ENCODE measurements at places on chromosomes 12 and 14.
A peak's percentile ranks its signal among the peaks of the same experiment; 100 is the strongest.

- no peak for DNase-seq
Observed at GRCh38 chr12:6548966-6549683, 6.7 kb downstream of the IFFO1 start.

GRCh38 chr14:102373110-102373509, 10.4 kb downstream of the TECPR2 start:
- no peak for DNase-seq

- DNase-seq: peak; percentile 74
Observed at GRCh38 chr14:31968956-31969698, 108.0 kb upstream of the ARHGAP5 start.

GRCh38 chr14:66944872-66945271, 244.4 kb upstream of the GARIN2 start:
- DNase-seq: peak; percentile 3

GRCh38 chr14:94593376-94593748, 12.1 kb downstream of the SERPINA5 start:
- no peak for DNase-seq

- DNase-seq: no peak
Observed at GRCh38 chr14:22865424-22866405, 5.8 kb upstream of the LRP10 start.

DNA sequence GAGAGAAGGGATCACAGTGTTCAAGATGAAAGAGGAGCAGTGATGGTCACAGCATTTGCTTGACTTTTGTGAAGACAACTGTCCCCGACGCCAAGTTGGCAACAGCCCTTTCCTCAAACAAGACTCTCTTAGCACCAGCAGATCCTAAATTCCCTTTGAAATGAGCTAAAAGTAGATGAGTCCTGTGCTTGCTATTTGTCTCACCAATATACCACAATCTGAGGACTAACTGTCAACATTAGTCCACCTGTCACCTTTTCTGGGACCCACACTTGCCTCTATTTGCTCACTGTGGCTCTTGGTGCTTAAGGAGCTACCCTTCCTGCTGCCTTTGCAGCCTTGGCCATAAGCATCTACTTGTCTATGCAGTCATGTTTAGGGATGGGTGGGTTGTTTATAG, 47.4 kb upstream of the COL2A1 start:
- DNase-seq: no peak

DNA sequence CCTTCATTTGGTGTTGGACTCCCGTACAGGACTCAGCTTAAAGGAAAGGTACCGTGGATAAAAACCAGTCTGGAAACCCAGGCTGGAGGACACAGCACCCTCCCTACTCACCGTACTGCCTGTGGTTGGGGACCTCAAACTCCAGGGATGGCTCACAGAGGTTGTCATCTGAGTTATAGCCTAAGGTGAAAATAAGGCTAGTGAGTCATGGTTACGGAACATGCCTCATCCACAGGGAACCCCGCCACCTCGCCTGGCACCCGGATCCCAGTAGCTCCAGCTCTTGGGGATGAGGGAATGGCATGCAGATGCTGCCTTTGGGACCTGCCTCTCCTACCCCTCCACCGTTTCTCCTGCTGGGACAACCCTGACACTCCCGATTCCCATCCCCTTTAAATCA, 36.8 kb upstream of the GPR68 start:
- no peak for DNase-seq

GRCh38 chr12:59316938-59317337, 278.9 kb upstream of the SLC16A7 start:
- DNase-seq: no peak

DNA sequence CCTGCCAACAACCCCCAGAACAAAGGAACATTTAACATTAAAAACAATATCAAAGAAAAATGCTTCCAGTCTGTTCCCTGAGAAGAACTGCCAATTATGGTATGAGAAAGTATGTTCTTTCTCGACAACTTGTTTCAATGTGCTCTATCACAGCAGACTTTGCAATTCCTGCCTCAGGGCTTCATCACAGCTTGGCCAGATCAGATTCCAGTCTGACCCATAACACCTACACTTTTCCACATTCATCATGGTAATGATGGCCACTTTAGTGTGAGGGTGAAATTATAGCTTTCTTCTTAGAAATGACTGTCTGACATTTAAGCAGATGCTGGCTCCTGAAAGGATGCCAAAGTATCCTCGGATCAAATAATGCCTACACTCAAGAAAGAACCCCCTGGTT, 17.0 kb downstream of the NEK9 start:
- no peak for DNase-seq

DNA sequence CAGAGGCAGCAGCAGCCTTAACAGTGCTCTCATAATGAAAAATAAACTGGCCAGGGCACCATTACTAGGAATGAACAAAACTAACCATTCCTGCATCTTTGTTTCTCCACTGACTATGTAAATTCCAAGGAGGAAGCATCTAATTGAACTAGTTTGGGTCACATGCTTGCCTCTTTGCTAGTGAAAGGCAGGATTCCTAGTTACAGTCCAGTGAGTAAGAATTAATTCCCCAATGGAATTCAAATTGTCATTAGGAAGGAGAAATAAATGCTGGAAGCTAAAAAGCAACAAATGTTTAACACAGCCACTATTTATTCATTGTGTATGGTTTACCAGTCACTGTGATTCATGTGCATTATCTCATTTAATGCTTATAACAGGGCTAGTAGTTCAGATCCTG, 316.0 kb downstream of the CCDC91 start:
- no peak for DNase-seq

DNA sequence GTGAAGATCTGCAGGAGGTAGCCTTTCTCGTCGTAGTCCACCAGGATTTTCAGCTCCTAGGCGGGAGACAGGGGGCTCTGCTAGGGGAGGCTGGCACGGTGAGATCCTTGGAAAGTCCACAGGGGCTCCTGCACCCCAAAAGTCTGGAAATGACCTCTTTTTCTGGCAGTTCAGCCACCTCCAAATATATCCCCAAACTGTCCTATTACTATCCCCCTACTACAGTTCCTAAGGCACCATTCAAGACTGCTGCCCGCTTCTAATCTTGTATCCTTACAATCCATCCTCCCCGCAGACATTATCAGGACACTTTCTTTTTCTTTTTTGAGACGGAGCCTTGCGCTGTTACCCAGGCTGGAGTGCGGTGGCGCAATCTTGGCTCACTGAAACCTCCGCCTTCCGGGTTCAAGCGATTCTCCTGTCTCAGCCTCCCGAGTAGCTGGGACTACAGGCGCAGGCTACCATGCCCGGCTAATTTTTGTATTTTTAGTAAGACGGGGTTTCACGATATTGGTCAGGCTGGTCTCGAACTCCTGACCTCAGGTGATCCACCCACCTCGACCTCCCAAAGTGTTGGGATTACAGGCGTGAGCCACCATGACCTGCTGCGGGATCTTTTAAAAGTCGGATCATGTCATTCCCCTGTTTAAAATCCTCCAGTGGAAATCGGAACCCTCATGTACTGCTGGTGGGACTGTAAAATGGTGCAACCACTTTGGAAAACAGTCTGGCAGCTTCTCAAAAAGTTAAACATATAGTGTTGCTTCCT, 18.5 kb downstream of the HPD start:
- DNase-seq: no peak

GRCh38 chr14:26289891-26290486, 307.8 kb downstream of the NOVA1 start:
- DNase-seq: peak; percentile 36

GRCh38 chr12:69059465-69060457, 126.8 kb upstream of the CPM start:
- no peak for DNase-seq

DNA sequence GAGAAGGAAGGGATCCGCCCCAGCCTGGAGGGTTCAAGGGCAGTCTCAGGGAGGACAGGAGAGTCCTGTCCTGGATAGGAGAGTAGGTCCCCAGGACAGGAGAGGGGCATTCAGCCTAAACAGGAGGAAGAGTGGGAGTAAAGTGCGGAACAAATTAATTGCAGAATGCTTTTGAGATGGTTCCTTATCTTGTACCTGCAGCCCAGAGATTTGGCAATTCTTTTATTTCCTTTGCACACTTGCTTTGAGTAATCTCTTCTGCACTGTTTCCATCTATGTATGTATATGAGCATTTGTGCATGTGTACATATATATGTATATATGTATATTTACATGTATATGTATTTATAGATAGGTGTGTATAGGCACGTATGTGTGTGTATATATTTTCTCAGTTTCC, 22.7 kb downstream of the PLEK2 start:
- DNase-seq: no peak

- peak; percentile 40 for DNase-seq
Observed at GRCh38 chr14:64721391-64721791, 17.2 kb downstream of the PLEKHG3 start.

DNA sequence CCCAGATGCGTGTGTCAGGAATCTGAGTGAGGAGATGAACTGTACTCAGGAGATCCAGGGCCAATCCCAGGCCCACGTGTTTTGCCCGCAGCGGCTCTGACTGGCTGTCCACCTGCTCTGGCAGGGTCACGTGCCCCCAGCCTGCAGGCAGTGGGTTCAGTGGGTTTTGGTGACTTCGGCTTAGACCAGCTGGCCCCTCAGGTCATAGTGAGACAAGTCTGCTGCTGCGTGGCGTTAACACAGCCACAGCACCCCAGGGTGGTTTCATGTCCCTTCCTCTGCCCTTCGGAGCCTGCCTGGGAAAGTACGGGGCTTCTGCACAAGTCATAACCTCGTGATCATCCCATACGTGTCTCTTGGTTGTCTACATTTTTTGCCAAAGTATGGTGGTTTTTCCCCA, 2.6 kb downstream of the FBRSL1 start:
- DNase-seq: no peak

DNA sequence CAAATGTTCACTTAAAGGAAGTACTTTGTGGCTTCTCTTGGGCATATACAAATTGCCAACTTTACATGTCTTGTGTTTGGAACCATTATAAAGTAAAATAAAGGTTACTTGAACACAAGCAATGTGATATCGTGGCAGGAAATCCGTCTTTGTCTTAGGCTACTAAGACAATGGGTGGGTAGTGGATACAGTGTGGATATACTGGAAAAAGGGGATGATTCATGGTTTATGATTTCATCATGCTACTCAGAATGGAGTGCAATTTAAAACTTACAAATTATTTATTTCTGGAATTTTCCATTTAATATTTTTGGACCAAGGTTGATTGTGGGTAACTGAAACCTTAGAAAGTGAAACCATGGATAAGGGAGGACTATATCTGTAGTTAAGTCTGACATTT, 48.4 kb downstream of the MYRFL start:
- DNase-seq: no peak

GRCh38 chr12:26043135-26044006, 81.5 kb downstream of the BHLHE41 start:
- DNase-seq: no peak

GRCh38 chr14:78091361-78091760, 78.8 kb upstream of the NRXN3 start:
- DNase-seq: no peak

DNA sequence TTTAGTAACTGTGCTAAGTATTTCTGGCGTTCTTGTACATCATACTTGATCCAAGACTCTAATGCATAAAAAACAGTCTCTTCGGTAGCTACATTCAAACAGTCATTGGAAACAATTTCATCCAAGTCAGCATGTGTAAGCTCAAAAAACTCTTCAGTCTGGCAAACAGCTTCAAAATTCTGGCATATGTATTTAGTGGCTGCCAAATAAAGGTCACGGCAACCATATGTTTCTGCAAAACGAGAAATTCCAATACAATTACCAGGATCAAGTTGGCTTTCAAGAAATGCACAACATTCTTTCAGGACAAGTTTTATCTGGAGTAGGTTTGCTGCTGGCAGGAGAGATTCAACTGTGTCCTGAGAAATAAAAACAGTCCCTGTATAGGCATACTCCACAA, 16.5 kb downstream of the KLHL28 start:
- DNase-seq: no peak

GRCh38 chr14:94474581-94475031, 1.4 kb downstream of the SERPINA9 start:
- no peak for DNase-seq

- DNase-seq: peak; percentile 64
Observed at GRCh38 chr12:7113389-7113871, 4.4 kb upstream of the C1RL start.

DNA sequence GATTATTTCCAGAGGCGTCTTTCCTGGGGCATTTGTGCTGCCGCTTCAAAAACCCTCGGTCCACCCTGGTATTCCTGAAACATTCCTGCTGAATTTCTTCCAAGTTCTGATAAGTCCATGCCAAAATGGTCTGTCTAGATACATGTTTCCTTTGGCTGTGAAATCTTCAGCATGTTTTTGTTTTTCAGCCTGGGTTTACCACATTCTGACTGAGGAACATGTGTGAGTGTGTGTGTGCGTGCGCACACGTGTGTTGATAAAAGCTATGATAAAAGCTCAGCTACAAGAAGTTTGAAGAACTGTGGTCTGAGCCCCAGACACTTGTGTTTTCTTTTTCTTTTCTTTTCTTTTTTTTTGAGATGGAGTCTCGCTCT, 22.4 kb downstream of the ANKRD9 start:
- no peak for DNase-seq

DNA sequence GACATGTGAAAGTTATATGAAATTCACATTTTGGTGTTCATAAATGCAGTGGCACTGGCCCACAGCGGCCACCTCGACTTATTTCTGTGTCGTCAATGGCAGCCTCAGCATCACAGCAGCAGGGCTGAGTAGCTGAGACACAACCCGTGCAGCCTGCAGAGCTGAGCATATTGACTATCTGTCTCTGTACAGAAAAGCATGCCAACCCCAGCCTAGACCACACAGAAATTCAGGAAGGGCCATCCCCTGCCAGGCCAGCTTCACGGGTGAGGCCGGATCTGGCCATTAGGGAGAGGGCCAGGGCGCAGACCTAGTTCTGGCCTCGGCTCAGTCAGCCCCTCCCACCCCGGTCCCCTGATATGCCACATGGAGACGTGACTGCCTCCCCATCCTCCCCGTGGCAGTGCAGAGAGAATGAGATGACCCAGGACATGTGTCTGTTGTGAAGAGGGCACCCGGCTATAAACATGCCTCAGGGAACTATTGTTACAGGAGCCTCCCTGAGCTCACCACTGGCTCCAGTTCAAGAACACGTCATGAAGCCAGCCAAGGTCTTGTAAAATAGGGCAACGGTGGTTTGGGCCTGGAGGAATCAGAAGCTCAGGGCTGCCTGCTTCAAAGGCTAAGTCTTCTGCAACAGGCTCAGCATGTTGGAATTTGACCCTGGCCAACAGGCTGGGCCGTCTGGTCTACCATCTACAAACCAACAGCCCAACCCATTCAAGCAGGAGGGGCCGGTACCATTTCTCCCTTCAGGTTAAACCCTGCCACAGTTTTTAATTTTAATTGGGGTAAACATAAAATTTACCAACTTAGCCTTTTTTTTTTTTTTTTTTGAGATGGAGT, 25.5 kb downstream of the SCARB1 start:
- peak; percentile 78 for DNase-seq

GRCh38 chr14:93332397-93332852, 411 bp downstream of the BTBD7 start:
- DNase-seq: peak; percentile 66

DNA sequence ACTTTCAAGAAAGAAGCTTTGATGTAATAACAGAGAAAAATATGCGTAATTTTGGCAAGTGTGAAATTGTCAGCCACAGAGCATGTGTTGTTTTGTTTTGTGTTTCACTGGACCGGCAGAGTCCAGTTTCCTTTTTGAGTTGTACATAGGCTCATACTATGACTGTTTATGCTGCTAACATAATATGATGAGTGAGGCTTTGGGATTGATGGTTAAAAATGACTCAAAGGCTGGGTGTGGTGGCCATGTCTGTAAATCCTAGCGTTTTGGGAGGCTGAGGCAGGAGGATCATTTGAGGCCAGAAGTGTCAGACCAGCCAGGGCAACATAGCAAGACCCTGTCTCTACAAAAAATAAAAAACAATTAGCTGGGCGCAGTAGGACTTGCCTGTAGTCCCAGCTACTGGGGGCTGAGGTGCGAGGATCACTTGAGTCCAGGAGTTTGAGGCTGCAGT, 487.9 kb downstream of the PCNX1 start:
- no peak for DNase-seq
